ENCODE measurements at places on chromosomes 1 and 21.
A peak's percentile ranks its signal among the peaks of the same experiment; 100 is the strongest.

GRCh38 chr1:169107603-169108208, 1.2 kb downstream of the ATP1B1 start:
- DNase-seq: no peak

DNA sequence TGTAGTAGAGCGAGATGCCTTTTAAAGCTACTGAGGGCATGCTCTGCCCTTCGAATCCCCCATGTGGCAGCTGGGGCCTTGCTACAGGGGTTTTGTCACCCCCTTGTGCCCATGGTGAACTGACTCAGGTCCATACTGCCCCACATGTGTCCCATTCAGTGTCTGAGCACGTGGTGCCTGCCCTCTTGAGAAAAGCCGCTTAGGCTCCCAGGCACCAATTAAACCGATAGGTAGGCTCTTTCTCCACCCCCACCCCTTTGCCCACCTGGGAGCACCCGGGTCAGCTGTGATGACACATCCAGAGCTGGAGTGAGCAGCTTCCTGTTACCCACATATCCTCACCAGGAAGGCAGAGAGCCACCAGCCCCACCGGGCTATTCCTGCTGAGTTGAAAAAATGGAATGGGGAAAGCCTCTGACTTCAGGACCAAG, 30.5 kb downstream of the TMCC2 start:
- DNase-seq: no peak

GRCh38 chr1:52677076-52677806, 20.9 kb downstream of the COA7 start:
- DNase-seq: no peak

GRCh38 chr1:54585181-54586066, 37.4 kb downstream of the ACOT11 start:
- DNase-seq: no peak

DNA sequence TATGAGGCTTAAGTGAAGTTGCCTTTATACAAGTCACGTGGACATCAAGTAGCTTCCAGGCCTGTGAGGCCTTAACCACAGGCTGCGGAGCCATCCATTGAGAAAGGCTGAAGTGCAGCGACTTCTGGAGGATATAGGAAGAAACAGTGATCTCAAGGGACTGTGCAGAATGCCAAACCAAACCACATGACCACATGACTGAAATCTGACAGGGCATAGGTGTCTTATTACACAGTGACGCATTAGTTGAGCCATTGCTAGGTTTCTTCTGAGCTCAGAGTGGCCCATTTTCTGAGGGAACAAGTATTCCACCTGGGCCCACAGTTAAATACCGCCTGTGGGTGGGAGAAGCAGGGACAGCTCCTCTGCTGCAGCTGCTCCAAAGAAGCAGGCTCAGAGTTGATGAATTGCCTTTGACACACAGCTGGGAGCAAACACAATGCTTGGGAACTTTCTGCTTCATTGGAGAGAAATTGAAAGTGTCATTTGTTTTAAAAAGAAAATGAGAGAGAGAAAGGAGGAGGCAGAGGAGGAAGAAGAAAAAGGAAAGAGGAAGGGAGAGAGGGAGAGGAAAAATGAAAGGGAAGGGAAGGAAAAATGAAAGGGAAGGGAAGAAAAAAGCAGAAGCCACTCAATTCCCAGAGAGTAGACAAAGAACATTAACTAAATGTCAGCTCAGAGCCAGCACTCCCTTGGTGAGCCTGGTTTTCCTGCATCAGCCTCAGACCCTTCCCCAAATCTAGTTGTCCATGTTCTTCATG, 94.4 kb downstream of the COLGALT2 start:
- no peak for DNase-seq

DNA sequence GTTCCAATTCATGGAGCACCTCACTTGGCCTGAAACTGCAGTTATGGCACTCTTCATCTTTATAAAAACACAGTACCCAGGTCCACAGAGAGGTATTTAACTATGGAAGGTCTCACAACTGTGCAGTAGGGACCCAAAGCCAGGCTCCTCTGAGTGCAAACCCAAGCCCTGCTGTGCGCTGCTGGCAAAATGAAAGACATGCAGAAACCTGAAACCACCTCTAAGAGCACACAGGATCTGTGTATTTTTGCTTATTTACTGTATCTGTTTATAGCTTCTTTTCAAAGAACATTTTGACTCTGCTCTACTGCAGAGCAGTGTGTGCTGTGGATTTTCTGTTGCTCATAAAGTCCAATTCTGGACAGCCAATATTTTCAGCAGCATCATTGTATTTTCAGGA, 166.6 kb downstream of the DSCAM start:
- no peak for DNase-seq

- no peak for DNase-seq
Measured at GRCh38 chr1:67020304-67020703, 33.6 kb downstream of the SLC35D1 start.

- no peak for DNase-seq
Measured at GRCh38 chr1:206814716-206815341, 42.5 kb upstream of the IL10 start.

- no peak for DNase-seq
Measured at GRCh38 chr1:194369622-194370021, 1183.2 kb upstream of the B3GALT2 start.

DNA sequence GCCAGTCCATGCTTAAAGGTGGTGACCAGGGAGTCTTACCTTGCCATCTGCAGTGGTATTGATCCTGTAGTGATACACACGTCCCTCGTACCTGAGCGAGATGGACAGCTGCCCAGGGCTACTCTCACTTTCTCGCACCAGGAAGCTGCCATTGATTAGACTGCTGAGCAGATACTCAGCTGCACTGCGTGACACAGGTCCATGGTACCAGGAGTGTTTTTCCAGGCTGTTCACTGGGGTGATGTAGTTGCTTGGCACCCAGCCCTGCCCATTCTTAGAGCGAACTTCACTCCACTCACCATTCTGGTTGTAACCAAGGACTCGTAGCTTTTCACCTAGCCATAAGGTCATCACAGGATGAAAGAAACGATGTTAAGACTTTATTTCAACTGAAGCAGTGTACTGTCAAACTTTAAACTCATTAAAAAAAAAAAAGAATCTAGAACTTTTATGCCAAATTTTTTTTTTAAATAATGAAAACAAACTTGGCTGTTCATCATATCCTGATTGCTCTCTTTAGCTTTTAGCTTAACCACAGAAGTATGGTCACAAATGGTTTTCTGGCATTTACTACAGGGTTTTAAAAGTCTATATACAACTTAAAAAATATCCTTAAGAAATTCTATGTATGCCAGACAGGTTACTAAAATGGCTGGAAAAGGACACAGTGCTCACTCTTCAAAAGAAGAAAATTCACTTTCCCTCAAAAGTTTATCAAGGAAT, 44.6 kb downstream of the TOR3A start:
- no peak for DNase-seq

DNA sequence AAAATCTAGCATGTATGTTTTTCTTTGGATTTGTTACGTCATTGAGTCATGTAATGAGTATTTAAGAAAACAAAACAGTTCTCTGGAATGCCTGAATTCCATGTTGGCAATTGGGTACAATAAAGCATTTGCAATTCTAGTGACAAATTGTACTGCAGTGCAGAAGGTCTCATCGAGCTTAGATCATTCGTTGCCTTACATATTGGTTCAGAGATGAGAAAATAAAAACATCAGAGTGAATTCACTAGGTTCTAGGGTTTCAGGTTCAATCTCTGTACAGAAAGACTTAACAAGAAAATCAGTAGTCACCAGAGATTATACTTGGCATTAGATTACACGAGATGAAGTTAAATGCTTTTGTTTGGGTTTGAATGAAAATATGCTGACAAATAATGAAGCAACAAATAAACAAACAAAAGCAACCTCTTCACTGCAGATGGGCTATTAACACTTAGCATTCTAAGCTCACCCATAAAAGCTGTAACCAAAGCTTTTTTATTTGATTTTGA, 124.7 kb downstream of the RYR2 start:
- DNase-seq: no peak

- DNase-seq: no peak
Measured at GRCh38 chr1:209550519-209550918, 33.0 kb upstream of the CAMK1G start.

DNA sequence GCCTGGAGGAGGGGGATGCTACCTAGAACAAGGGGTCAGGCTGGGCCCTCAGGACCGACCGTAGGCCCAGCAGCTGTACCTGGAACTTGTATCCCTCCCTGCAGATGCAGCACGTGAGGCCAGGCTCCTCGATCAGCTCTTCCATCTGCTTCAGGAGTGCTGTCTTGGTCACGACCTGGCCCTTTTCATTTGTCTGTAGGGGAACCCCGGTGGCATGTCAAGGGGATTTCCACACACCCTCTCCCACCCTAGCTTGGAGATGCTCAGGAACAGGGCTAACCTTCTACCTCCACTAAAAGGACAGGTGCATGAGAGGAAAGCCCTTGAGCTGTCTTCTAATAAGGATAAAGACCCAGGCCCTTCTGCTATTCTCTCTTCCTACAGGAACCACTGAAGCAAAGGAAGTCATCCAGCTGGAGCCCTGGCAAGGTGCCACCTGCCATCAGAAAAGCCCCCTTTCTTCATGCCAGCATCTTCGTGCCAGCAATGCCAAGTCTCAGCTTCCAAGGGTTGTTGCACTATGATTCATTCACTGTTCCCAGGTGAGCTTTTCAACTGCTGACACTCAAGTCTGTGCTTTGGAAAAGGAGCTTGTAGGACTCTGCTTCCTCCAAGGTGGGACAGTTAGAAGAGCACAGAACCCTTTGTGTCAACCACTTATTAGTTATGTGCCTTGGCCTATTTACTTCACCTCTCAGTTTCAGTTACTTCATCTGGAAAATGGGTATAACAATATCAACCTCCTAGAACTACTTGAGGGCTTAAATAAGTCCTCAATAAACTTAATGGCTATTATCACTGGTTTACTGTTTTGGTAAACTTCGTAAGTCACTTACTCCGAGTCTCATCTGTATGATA, 122.1 kb downstream of the UBR4 start:
- DNase-seq: no peak

- DNase-seq: no peak
Measured at GRCh38 chr21:38346286-38346685, 89.5 kb downstream of the KCNJ15 start.

DNA sequence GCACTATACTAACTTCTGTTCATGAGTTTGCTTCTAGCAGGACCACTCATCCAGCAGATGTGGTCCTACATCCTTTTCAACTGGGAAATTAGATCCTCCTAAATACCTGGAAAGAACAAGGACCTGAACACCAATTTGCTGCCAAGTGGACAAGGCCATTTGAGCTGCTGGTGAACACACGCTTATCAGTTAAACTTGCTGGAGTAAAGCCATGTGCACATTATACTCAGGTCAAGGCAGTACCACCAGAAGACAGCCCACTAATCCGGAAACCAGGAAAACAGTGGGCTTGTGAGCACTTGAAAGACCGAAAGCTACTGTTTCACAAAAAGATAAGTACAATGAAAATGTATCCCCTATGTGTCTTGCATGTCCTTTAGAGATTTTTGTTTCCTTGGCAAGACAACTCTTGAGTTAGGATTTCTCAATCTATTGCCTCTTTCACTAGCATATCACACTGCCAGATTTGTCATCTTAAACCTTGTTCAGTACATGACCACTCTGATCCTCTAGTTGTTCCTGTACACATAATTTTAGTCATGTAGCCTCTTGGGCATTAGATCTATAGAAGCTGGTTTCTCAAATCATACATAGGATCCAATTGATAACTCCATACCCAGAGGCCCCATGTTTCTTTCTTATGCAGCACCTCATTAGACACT, 4.5 kb upstream of the REN start:
- no peak for DNase-seq

DNA sequence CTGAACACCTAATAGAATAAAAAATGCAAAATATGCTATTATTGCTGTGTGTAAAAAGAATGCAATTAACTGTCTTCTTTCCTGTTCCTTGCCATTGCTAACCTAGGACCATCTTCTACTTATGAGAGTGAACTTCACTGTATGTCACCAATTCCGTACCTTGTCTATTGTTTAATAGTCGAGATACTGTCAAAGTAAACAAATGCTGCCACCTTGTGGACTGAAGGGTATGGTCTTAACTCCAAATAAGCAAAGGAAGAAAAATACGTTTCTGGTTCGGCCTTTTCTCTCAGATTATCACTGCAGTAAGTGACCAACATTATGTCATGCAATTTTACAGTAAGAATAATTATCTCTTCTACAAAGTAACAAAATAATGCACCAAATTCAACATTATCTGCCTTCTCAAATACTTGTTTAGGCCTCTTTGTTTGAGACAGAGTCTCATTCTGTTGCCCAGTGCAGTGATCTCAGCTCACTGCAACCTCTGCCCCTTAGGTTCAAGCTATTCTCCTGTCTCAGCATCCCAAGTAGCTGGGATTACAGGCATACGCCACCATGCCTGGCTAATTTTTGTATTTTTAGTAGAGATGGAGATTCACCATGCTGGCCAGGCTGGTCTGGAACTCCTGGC, 133.4 kb downstream of the COP1 start:
- peak; percentile 48 for DNase-seq

DNA sequence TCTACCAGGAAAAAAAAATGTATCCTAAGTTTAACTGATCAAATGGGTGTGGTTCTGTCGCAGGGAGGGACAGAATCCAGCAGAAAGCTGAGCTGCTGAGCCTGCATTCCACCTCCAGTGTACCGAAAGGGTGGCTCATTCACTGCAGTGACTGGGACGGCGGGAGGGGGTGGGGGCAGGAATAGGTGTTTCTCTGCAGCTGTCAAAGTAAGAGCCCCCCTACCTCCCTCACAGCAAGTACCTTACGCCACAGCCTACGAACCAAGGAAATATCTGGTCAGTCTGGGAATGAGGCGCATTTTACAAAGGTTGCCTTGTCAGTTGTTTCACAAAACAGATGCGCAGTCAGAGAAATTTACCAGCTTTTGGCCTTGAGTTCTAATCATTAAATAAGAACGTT, 1.7 kb downstream of the S100B start:
- DNase-seq: no peak

GRCh38 chr1:197632005-197632404, 143.3 kb downstream of the DENND1B start:
- DNase-seq: no peak

- DNase-seq: no peak
Measured at GRCh38 chr1:45629035-45629434, 5.2 kb upstream of the CCDC17 start.
